Stimulated activated CD4-positive, alpha-beta T cell treated with anti-CD3 and anti-CD28 coated beads, Interleukin-15, amount 100 ng/mL, for 24 hours (primary cell): ENCODE measurements at places on chromosomes 12 and 14.
A peak's percentile ranks its signal among the peaks of the same experiment; 100 is the strongest.

DNA sequence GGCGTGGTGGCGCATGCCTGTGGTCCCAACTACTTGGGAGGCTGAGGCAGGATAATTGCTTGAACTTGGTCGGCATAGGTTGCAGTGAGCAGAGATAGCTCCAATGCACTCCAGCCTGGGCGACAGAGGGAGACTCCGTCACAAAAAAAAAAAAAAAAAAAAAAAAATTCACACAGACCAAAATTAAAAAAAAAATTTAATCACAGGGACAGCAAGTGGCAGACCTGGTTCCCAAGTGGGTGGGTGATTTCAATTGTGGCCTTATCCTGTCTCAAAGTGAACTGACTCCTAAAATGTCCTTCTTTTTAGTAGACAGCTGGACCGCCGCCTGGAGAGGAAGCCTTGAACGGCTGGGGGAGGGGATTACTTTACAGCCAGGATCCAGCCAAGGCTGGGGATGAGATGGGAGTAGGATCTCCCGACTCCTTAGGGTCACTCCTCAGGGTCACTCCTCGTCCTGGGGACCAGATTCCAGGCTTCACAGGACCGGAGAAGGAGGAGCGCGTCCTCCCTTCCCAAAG, 1.5 kb upstream of the KCNH3 start:
- no peak for DNase-seq

DNA sequence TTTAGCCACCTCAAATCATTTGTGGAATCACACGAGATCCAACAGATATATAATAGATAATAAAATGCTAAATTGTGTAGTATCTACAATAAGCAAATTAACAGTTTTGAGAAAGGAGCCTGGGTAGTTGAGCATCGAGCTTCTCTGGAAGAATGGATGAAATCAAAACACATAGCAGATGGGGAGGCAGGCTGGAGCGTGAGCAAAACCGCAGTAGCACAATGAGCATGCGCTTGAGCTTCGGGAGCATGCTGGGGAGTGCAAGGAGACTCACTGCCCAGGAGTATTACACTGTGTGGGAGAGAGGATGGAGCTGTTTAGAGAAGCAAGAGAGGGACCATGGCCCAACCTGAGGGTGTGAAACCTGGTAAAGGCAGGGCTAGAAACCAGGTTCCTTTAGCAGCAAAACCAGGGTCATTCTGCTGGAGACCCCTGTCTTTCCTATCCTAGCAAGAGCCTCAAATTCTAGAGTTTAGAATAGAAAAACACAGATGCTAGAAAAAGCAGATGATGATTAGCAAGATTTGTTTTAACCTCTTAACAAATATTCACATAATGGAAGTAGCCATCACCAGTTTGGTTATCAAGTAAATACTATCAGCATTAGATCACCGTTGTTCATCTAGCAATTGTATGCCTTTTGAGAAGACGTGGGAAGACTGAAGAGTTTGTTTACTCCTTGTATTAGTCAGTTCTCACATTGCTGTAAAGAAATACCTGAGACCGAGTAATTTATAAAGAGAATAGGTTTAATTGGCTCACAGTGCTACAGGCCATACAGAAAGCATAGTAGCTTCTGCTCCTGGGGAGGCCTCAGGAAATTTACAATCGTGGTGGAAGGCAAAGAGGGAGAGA, 484.8 kb downstream of the EGLN3 start:
- no peak for DNase-seq

- DNase-seq: peak; percentile 38
Measured at GRCh38 chr12:47813511-47814196, 6.0 kb downstream of the HDAC7 start.

DNA sequence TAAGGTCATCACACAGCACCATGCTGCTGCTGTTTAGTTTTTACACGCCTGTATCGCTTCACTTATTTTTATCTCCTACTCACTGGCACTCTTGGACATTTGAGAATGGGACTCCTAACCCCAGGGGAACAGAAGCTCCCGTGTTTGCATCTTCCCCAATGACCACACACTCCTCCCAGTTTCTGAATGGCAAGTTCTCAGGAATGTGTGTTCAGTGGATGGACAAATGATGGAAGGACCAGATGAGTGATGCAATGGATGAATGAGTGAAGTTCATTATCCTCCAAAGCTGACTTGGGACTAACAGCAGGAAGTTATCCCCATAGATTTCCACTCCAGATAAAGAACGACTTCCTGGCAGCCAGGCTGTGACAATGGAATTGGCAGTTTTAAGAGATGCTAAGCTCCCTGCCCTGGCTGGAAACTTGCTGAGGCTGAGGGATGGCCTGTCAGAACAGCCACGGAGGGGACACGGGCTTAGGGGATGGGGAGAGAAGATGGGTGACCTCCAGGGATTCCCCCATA, 231.5 kb downstream of the SLC15A4 start:
- no peak for DNase-seq

GRCh38 chr12:80625051-80625450, 82.4 kb upstream of the MYF6 start:
- DNase-seq: no peak

DNA sequence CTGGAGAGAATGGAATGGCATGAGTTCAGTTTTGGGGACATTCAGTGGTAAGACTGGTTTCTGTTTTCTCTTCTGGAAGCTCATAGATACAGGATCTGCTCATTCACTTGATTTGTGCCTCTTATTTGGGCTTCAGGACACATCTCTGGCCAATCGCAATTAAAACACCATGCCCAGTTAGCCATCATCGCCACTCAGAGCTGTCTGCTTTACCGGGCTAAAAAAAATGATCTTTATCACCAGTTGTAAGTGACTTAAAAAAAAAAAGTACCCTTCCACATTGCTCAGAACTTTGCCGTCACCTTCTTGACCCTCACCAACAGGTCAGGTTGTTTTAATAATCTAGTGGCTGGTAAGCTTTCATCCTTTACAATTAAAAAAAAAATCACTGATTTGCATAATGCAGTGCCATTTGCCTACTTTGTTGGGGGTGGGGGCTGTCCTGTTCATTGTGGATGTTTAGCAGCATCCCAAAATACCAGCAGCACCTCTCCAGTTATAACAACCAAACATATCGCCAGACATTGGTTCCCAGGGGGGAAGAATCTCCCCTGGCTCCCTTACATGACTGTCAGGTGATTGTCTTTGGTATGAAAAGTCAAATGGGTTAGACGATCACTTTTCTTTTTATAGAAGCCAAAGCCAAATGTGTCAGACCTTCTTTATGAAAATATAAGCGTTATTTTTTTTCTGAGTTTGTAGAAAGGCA, 150.1 kb downstream of the PRKCH start:
- DNase-seq: no peak

DNA sequence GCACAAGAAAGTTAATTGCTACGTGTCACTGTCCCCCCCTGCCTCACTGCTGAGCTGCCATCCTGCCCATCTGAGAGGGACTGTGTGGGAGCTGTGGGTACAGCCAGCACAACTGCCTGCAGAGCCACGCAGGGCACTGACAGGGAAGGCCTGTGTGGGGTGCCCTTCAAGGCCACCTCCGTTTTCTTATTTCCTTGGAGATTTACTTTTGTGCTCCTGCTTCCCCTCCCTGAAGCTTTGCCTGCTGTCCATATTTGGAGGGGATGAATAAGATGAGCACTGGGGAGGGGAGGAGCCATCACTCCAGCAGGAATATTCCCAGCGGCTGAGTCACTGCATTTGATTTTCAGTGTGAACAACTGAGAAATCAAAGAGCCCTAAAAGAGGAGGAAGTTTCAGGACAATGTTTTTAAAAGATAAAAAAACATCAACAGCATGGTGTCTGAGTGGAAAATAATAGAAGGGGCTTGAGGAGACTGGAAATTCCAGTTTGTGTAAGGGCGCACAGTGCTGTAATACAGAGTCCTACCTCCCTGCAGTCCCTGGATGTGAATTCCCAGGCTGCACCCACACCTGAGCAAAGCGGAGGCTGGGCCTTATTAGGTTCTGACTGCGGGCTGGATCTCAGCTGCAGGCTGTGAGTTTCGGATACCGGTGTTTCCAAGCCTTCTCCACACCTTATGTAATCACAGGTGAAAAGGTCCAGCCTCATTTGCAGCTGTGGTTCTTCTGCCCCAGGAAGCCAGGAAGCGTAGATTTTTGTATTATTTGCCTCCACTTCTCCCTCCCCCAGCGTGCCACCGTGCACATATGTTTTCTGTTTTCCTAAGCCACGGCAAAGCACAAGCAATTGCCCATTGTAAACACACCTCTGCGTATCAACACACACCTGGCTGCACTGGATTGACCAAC, 192.6 kb upstream of the BCL2L14 start:
- DNase-seq: no peak

DNA sequence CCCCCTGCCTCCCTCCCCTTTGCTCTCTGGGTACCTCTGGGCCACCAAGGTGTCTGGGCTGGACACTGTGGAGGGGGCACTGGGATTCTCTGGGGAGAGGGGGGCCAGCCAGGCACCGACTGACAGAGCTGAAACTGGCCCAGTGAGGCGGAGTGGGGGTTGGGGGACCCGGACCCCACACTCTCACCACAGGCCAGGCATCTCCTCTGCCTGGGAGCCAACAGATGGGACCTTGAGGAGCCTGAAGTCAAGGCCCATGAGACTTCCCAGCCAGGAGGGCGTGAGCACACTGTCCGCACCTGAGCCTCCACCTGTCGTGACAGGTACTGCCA, 39.8 kb upstream of the PPP1R13B start:
- no peak for DNase-seq

- DNase-seq: no peak
Measured at GRCh38 chr12:110744151-110744571, 1.5 kb upstream of the PPP1CC start.

GRCh38 chr12:74725154-74725553, 187.5 kb downstream of the ATXN7L3B start:
- DNase-seq: no peak

DNA sequence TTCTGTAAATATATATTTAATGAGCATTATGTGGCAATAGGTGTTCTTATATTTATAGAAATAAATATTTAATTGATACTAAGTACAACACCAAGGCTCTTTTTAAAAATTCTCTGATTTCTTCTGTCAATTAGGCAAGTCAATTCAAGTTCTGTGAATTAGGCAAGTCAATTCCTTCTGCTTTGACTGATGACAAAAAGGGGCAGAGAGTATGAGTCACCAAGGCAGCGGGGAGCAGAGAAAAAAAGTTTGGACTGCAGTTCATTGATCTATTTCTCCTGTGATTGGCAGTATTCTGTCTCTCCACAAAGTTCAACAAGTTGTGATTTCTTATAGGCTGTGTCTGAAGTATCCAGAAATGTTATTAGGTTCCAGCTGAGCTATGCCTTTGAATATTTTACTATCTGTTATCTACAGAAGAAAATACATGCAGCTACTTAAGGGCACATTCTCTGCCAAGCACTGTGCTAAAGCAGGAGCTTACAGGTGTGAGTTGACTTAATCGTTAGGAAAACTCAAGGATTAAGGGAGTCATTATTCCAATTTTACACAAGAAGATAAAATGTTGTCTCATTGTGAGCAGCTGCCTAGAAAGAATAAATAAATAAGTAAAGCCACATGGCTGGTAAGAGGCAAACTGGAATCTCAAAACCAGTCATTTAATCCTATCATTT, 206.4 kb upstream of the ALG10B start:
- DNase-seq: no peak

DNA sequence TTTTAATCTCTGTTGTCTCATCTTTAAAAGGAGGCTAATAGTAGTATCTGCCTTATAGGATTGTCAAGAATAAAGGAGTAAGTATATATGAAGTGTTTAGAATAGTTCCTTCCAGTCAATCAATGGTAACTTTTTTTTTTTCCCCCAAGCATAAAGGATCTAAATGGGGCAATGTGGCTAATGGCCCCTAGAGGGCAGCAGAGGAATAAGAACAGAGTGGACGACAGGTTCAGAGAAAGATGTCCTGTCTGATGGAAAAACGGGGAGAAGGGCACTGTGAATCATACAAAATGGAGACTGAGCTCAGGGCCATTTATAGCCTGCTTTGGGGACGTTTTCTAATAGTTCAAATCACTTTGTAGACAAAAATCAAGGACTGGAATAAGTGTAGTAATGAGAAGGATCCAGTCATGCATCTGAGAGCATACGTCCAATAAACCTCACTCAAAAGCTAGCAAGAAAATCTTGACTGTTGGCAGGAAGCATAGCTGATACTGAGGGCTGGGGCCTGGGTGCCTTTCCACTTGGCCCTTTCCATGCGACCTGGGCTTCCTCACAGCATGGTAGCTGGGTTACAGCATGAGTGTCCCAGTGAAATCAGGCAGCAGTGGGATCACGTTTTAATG, 51.3 kb downstream of the IFNG-AS1 start:
- peak; percentile 74 for DNase-seq

- DNase-seq: no peak
Measured at GRCh38 chr14:41062826-41063225, 543.9 kb upstream of the LRFN5 start.

- DNase-seq: no peak
Measured at GRCh38 chr12:59637692-59638070, 41.9 kb downstream of the SLC16A7 start.

DNA sequence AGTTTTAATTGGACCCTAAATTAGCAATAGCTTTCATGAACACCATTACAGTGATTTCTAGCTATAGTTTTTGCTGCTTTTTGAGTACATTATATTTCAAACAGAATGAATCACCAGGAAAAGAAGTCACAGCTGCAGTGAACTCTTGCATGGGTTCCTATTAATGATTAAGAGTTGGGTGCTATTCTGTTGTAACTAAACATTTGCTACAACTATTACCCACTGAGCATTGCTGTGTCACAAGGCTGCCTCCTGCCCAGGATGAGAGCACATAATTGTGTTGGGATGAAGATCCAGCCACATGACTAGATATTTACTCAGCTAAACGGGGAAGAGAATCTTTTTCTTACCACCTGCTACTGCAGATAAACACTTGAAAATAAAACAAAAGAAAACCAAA, 152.7 kb downstream of the GXYLT1 start:
- no peak for DNase-seq

- DNase-seq: no peak
Measured at GRCh38 chr12:617304-617915, 45.8 kb downstream of the NINJ2 start.

GRCh38 chr12:44875417-44875953, 630 bp downstream of the NELL2 start:
- DNase-seq: peak; percentile 36

DNA sequence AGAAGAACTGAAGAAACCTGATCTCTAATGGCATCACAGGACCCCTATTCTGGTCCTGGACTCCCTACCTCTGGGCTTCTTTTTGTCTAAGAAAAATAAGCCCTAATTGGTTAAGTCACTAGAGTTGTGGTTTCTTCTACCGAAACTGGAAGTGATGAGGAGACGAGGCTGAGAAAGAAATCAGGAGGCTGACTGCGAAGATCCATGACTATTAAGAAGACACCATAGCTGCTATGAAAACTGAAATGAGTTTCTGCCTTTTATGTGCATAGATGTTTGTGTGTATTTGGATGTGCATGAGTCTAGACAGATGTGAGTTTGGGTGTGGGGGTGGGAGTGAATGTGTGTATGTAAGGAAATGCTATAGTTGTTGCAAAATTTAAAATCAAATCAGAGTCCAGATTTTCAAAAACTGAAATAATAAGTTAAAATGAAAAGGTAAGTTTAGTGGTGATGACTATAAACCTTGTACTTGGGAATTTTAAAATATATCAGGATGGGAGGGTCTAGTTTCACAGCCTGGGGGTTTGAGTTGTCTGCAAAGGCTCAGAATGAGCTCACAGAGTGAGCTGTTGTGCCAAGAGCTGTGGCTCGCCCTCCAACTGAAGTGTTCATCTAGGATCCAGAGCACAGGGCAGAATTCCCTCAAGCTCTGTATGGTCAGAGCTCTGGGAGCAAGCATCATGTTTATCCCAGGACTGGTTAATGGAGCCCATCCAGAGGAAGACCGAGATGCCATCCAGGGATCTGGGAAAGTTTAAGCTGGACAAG, 94.9 kb downstream of the VCPKMT start:
- peak; percentile 35 for DNase-seq
